ENCODE measurements at places on chromosomes 12 and 14.

DNA sequence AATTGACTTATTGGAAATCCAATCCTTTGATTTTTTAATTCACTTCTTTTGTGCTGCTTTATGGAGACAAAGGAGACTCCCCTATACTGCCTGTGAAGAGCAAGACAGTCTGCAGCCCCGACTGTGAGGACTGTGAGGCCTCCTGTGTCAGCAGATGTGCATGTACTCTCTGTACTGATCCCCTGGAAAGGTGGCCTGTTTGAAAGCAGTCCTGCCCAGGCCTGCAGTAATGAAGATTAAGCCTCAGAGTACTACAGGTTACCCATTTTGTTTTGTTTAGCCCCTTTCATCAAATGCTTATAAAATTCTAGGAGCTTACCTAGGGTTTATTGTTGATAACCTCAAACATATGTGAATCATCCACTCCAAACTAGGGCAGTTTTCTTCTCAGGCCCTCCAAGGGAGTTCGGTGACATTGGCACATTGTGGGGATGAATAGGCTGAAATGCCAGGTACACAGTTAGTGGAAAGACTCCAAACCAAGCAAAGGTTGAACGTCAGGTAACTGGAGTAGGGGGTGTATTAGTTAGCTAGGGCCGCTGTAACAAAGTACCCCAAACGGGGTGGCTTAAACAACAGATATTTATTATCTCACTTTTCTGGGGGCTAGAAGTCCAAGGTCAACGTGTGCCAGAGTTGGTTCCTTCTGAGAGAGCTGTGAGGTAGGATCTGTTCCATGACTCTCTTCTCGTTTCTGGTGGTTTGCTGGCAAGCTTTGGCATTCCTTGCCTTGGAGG lies 208.7 kb upstream of the BCL2L14 start:
- DNase-seq, result no peak

GRCh38 chr14:32494609-32495434 lies 165.7 kb downstream of the AKAP6 start:
- DNase-seq, result no peak

- DNase-seq, result no peak
These were observed 235.8 kb upstream of the TMTC1 start for GRCh38 chr12:30019366-30020140.

DNA sequence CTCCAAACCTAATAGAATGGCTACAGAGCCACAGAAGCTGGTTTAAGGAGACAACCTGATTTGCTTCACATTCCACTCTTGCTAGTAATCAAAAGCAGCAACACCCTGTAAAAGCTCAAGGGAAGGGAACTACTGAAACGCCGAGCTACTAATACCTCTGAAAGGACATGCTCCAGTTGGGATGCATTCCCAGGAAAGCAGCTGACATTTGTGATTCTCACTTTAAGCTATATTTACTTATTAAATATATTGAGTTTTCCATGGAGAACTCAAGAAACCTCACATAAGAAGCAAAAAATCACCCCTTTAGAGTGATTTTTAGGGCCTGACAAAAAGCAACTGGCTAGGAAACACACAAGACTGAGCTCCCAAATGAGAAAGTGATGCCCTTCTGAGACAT lies 1073.0 kb upstream of the FLRT2 start:
- DNase-seq, result no peak

GRCh38 chr12:10159280-10159679 lies 12.7 kb downstream of the OLR1 start:
- DNase-seq, result no peak

DNA sequence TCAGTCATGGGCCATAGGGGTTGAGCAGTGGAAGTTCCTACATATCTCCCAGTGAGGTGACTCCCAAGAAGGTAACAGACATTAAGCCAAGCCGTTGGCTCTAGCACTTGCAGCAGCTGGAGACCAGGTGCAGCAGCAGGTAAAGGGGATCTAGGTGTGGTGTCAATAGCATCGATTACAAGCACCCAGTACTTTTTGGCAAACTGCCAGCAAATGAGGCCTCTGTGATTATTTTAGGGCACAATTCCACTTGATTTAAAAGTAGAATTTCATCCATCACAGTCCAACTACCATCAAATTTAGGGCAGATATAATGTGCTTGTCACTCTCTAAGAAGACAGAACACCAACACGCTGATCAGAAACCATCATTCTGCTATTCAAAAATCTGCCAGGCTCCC lies 224.1 kb upstream of the EGLN3 start:
- no peak for DNase-seq

GRCh38 chr12:8698879-8699278 lies 1.1 kb downstream of the RIMKLB start:
- no peak for DNase-seq

- no peak for DNase-seq
These were observed 142.1 kb downstream of the MED13L start for GRCh38 chr12:116135209-116135930.

DNA sequence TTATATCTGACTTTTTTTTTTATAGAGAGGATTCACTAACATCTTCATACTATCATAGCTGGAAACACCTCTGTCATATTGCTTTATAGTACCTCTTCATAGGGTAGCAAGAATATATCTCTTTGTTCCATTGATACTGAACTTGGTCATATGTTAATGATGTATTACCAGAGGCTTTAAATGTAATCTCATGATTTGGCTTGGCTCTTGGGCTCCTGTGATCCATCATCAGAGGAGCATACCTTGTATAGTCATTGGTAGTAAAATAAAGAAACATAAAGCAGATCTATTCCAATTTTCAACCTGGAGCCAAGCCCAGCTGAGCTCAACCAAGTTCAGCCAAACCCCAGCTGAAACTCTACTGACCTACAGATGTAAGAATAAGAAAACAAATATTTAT lies 43.2 kb upstream of the GRIN2B start:
- DNase-seq, result no peak

GRCh38 chr14:65502676-65503124 lies 90.2 kb downstream of the FUT8 start:
- DNase-seq, result no peak

DNA sequence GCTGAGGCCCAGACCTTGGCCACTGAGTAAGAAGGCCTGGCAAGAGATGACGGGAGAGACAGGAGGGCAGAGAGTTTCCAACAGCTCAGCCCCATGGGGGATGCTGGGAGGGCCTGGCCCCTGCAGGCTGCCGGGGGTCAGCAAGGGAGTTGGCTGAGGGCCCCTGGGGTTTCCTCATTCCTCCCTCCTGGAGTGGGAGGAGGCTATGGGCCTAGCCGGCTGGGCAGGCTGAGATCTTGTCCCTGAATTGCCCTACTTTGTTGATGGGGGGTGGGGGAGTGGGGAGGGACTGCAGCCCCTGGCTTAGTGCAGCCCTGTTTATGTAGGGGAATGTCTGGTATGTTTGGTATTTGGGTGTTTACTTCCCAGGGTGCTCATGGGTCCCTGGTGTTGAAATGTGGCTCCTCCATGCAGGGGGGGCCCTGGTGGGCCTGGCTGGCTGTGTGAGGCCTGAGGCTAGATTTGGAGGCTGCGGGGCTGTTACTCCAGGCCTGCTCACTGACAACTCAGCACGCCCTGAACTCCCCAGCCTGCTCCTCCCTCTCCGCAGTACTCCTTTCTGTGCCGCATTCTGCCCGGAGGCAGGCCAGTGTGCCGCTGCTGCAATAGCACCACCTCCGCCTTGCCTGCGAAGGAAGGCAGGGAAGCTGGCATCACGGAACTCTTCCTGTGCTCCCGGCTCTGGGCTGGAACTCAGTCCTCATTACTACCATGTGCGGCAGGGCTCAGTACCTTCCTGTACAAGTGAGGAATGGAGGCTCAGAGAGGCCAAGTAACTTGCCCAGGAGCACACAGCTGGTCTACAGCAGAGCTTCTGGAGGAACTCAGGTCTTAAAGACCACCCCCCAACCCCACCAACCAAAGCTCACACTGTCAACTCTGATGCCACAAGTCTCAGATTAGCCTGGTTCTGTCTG lies 25.3 kb downstream of the JDP2 start:
- DNase-seq, result no peak

- DNase-seq, result no peak
These were observed 241.0 kb downstream of the TMEM117 start for GRCh38 chr12:44076871-44077270.

GRCh38 chr12:54701940-54702592 lies 53.9 kb upstream of the DCD start:
- no peak for DNase-seq

DNA sequence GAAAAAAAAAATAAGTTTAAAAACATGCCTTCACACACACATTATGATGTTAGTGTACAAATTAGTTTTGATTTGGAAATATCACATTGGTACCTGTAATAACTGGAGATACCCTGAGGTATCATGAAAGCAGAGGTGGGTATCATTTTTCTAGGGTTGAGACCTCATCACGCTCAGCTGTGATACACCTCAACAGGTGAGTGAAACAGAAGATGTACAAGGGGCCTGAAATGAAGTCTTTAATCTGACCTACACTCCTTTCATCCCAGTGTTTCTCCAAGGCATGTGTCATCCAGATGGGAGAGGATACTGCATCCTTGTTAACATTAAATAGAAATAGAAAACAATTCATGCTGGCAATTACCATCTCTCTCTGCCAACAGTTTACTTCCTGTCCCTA lies 7.4 kb downstream of the BMP4 start:
- no peak for DNase-seq

GRCh38 chr14:96938946-96939345 lies 141.8 kb downstream of the VRK1 start:
- no peak for DNase-seq

DNA sequence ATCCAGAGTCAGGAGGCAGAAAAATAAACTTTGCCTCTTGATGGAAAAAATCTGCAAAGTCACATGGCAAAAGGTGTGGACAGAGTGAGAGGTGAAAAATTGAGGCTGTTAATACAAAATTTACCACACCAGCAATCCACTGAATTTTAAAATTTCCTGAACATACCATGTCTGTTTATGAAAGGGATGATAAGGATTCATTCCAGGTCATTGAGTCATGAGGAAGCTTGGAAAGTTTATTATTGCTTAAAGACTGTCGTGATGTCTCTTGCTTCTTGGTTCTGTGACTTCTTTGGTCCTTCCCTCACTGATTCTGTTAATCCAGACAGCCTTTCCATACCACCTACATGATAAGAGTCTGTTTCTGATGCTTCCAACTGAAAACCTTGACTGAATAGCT lies 73.2 kb downstream of the TTC6 start:
- DNase-seq, result no peak

GRCh38 chr12:18951218-18951617 lies 178.3 kb upstream of the PLEKHA5 start:
- no peak for DNase-seq

GRCh38 chr12:100158535-100158934 lies 15.9 kb upstream of the BLTP3B start:
- no peak for DNase-seq

DNA sequence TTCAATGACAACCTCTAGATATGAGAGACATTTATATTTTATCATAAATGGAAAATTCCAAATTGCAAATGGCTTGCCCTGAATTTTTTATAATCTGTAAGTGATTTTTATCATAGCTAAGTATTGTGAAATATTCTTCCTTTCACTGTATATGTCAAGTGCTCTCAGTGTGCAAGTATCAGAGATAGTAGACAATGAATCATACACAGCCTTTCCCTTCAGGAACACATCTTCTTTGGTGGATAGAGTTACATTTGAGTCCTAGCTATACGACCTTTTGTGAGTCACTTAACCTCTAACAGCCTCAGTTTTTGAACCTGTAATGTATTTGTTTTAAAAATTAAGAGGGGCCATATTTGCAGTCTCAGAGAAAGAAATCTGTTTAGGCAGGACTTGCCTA lies 350.7 kb upstream of the SEL1L start:
- DNase-seq, result no peak

GRCh38 chr12:108955225-108955835 lies 65.5 kb downstream of the SVOP start:
- no peak for DNase-seq

DNA sequence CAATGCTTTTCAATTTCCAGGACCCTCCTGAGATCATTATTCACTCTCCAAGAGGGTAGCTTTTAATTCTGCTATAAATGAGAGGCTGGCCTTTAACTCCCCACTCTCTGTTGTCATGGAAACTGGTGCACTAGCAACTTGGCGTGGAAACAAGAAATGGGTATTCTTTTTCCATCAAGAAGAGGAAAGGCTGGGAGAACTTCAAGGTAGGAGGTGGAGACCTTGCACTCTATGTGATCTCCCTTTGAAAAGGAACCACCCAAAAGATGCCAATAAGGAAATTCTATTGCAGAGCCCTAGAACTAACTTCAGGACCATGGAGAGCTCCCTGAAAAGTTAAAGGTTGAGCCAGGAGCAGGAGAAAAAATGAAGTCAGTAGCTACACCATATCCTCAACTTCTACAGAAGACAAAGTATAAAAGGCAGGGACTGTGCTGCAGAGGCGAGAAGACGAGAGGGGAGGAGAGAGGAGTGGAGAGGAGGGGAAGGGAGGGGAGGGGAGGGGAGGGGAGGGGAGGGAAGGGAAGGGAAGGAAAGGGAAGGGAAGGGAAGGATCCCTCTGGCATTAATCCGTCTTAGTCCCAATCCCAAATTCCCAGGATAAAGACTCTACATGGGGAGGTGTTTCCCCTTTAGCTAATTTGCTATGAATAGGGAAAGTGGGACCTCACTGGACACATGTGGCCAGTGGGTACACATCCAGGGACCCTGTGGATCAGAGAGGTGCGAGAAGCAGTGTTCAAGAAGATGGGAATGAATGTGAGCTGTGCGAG lies 46.7 kb upstream of the FICD start:
- DNase-seq, result no peak

Measured in hypothalamus (tissue), 51 donors.